ENCODE measurements at places on chromosomes 11 and 22.

DNA sequence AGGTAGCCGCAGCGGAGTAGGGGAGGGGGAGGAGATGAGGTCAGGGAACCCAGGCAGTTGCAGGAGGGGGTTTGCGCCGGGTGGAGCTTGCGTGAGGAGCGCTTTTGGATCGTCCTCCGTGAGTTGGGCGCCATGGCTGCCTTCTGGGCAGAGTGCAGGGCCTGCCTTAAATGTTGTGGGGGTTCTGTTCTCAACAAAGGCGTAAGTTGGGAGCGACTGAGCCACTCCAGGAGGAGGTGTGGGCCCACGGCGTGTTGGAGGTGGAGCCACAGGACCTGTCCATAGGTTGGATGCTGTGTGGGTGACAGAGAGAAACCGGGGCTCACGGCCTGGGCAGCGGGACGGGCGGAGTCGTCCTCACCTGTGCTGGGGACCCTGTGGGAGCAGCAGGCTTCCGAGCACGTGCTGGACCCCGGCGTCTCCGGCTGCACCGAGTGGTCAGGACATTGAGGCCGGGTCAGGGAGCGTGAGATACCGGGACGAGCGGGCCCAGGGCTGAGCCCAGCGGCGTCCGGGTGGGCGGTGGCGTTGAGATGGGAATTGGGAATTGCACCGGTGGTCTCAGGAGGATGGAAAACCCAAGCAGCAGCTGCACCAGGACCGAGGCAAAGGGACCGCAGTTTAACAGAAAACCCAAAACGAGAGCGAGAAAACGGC, 977 bp upstream of the PGGHG start:
- no peak for DNase-seq

DNA sequence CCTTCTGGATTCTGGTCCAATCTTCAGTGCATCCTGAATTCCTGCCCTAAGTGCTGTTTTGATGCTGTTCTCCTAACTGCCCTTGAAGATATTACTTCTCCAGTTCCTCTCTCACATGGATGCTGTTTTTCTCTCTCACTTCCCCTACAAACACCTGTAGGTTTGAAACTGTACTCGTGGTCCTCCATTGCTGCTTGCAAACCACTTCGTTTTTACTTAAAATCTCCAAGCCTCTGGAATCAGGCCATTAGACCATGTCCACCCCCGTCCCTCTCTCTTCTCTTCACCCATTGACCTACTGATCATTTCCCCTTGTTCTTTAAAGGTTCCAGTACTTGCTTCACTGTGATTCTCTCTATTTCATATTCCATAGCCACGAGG, 988.1 kb downstream of the NTM start:
- no peak for DNase-seq

DNA sequence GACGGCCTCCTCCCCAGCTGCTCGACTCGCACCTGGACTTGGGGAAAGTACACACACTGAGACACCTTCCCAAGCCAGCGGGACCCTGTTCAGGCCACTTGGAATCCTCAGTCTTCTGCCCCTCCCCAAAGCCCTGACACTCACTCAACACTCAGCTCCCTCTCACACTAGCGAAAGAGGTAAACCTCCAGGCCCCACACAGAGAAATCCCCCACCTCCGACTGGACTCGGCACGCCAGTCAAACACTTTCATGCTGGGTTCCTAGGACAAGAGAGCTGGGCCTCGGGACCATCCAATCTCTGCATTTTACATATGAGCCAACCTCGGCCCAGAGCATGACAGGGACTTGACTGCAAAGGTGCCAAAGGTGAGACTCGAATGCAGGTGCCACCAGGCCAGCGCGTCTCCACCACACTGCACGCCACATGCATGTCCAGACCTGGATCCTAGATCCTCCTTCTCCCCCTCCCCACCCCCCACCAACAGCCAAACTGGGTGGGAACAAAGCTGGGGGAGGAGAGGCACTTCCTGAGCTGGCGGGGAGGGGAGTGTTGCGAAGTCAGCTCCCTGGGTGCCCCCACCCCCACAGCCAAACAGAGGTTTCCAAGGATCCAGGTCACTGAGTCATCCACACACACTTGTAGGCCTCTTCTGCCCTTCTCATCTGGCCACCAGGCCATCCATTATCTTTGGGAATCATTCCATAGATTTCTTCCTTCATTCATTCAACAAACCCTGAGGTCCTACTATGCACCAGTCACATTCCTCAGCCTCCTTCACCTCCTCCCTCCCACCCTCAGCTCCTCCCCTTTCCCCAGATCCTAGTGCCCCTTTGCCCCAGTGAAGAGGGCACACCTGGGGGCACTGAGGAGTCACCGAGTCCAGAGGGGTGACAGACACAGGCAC, 10.7 kb upstream of the CD5 start:
- no peak for DNase-seq

DNA sequence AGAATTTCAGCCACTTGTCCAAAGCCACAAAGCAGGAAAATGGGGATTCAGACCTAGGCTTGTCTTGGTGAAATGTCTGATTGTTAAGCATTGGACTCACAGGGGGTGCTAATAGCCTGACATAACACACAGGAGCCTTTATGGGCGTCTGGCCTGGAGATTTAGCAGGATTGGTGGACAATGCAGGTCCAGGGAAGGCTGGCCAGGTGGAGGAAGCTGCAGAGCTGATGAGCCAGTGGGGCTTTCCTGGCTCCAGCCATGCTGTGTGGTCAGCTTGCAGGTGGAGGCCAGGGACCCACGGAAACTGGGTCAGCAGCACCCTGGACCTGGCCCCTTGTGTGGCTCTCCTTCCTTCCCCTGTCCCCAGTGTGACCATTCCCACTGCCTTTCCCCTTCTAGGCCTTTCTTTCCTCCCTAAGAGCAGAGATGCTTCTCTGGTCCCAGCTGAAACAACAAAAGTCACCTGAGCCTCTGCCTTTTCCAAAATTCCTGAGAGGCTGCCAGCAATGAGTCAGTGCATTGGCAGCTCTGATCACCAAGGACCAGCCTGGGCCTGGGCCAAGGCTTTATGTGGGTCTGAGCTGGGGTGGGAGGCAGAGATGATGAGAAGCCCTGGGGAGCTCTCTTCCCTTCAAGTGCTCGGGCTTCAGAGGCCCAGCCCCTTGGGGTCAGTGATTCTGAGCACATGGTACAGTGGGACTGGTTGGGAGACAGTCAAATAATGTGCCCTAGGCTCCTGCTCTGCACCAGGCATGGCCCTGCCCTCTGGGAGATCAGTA, 85.2 kb downstream of the CCDC81 start:
- DNase-seq, result no peak

DNA sequence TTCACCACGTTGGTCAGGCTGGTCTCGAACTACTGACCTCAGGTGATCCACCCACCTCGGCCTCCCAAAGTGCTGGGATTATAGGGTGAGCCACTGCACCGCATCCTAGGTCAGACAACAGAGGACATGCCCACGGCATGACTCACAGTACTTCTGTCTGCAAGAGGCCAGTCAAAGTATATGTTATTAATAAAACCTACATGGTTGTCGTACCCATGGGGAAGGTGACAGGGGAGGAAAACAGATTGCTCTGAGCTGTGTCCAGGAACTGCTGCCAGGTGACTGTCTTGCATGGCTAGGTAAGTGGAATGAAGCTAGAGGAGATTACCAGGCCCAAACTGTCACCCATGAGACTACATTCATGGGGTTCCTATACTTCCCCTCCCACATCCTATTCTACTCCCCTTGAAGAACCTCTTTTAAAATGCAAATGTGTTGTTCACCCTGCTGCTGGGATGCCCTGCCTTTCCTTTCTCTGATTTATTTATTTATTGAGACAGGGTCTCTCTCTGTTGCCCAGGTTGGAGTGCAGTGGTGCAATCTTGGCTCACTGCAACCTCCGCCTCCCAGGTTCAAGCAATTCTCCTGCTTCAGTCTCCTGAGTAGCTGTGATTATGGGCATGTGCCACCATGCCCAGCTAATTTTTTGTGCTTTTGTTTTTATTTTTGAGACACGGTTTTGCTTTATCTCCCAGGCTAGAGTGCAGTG, 2.0 kb upstream of the NLRX1 start:
- DNase-seq, result no peak

DNA sequence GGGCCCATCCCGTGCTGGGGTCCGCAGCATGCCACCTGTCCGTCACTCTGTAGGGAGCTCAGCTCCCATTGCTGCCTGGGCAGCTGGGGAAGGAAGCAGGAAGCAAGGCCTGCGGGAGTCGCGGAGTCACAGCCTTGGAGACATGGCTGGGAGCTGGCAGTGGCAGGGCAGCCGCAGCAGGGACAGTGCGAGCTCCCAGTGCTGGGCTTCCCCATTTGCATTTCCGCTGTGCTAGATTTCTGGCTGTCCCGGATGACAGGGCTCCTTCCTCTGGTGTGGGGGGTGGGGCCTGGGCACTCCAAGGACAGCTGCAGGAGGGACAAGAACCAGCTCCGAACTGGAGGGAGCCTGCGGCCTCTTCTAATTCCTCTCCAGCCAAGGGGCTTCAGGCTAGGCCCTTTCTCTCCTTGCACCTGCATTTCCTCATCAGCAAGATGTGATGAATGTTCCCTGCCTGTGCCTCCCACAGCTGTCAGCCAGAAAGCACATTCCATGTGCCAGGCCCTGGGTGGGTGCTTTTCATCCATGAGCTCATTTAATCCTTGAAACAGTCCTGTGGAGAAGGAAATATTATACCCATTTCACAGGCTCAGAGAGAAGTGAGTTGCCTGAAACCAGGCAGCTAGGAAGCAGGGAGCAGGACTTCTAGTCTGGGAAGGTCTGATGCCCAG, 48.0 kb downstream of the MYO7A start:
- DNase-seq, result no peak

GRCh38 chr22:41000040-41000565, 48.9 kb downstream of the RBX1 start:
- DNase-seq, result no peak

DNA sequence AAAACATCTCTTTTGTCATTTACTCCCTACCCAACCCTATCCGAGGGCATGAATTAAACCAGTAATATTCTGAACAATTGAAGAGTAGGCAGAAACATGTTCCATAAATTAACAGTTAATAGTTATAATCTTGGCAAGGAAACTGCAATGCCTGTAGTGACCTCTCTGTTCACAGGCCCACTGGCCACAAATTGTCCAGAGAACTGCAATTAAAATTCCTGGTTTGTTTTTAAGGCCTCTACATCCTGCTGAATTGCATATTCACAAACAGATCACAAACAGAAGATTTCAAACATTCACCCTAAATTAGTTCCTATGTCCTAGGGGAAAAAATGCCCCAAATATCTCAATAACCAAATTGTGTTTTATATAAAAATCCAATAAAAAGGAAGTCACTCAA, 143.2 kb upstream of the TRPC6 start:
- DNase-seq, result no peak

- no peak for DNase-seq
Measured at GRCh38 chr22:40290516-40290915, 55.8 kb upstream of the ADSL start.

GRCh38 chr11:129705933-129706332, 109.7 kb upstream of the TMEM45B start:
- no peak for DNase-seq

DNA sequence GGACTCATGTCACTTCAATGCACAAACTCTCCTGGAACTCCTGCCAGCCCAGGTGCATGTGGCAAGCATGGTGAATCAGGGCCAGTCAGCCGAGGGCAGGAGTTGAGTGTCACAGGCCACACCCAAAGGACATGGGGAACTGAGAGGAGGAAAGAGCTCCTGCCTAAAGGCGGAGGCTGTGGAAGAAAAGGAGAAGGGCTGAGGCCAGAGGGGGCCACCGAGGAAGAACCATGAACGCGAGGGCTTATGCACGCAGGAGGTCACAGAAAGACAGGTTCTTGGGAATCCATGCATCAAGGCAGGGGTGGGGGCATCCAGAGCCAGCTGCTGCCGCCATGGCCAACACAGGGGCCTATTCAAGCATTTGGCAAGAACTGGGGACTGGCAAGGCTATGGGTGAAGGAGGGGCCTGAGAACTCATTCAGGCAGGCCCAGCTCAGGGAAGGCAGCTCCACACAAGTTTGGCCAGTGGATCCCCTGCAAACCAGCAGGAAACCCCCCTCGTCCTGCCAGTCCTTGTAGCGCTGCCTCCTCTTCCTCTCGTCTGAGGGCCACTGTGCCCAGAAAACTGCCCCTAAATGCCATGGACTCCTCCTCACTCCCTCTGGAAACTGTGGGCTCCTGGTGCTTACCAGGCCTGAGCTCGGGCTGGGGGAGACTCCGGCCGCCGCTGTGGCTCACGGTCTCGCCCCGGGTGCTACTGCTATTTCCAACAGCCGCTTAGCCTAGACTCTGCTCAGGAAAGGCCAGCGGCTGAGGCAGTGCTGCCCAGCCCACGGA, 15.4 kb downstream of the PPM1F start:
- DNase-seq, result no peak

DNA sequence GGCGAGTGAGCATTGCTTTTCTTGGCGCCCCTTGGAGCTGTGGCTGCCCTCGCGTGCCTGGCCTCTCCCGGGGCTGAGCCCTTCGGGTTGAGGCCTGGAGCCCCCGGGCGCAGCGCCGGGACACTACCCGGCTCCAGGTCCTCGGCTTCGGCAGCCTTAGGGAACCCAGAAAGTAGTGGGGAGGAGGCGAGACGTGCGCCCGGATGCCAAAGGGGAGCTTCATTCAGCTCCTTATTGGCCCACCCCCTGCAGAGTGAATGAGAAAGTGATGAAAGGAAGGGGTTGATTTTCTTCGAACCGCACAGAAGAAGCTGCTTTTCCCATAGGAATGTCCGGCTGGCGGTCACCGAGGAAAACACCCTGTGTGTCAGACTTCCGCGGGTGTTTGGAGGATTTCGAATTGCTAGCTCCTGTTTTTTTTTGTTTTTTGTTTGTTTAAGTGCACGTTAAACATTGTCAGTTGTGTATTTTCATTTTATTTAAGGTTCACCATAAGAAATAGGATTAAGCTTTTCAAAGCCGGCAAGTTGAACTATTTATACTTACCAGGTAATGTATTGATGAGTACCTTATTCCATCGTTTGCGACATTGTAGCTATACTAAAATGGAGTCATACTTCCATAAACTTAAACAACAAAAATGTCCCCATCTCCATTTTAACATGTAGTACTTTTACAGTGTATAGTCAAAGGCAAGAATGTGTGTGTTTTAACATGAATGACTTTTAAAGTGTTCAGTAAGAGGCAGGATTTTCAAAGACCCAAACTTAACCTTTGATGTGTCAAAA, 841 bp upstream of the EIF4G2 start:
- DNase-seq, result no peak

GRCh38 chr11:2812371-2812991, 73.1 kb downstream of the CDKN1C start:
- no peak for DNase-seq

GRCh38 chr22:26587991-26588613, 1.8 kb downstream of the TPST2 start:
- DNase-seq, result no peak

DNA sequence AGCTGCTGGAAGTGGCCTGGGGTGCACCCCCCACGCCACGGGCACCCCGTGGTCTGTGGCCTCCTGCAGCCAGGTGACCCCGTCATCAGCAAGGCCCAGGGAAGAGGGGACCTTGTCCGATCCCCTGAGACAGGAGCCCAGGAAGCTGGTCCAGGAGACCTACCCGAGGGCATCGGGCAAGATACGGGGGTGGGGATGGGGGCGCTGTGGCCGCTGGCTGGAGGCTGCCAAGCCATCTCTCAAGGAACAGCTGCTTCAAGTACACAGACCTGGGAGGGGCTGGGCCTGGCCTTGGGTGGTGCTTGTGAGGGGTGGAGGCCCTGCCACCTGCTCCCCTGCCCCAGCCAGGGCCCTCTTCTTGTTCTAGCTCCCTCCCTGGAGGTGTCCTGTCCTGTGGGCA, 1272.1 kb downstream of the BRD1 start:
- no peak for DNase-seq

GRCh38 chr11:44611088-44611487, 45.6 kb downstream of the CD82 start:
- DNase-seq, result no peak

- no peak for DNase-seq
Measured at GRCh38 chr11:114174712-114175495, 115.4 kb downstream of the ZBTB16 start.

GRCh38 chr11:128933481-128934178, 9.0 kb downstream of the TP53AIP1 start:
- DNase-seq, result no peak
